HCT116 (cell line): ENCODE measurements at places on chromosomes 1 and 21.

DNA sequence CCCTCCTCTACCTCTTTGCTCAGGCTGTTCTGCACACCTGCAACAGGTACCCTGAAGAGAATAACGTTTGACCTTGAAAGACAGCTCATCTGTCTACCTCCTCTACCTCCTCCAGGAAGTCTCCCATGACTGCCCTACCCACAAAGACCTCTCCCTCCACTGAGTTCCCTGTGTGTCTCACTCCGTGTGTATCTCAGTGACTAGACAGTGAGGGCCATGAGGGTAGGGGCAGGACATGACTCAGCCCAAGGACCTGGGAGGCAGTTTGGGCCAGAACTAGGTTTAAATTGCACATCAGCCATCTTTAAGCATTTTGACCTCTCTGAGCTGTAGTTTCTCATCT, 32.0 kb upstream of the LRP8 start:
- H3K27ac ChIP-seq: no peak overlapping the region
- H3K4me1 ChIP-seq: no peaks in the 10 kb centered on the region
- DNase-seq: no peak
- no peak overlapping the region for H3K4me3 ChIP-seq
- H3K36me3 ChIP-seq: no peaks in the 10 kb centered on the region

- no peaks in the 10 kb centered on the region for H3K27me3 ChIP-seq
- no peak overlapping the region for H3K27ac ChIP-seq
- DNase-seq: no peak
Observed at GRCh38 chr1:198889101-198889500, 250.3 kb downstream of the PTPRC start.

DNA sequence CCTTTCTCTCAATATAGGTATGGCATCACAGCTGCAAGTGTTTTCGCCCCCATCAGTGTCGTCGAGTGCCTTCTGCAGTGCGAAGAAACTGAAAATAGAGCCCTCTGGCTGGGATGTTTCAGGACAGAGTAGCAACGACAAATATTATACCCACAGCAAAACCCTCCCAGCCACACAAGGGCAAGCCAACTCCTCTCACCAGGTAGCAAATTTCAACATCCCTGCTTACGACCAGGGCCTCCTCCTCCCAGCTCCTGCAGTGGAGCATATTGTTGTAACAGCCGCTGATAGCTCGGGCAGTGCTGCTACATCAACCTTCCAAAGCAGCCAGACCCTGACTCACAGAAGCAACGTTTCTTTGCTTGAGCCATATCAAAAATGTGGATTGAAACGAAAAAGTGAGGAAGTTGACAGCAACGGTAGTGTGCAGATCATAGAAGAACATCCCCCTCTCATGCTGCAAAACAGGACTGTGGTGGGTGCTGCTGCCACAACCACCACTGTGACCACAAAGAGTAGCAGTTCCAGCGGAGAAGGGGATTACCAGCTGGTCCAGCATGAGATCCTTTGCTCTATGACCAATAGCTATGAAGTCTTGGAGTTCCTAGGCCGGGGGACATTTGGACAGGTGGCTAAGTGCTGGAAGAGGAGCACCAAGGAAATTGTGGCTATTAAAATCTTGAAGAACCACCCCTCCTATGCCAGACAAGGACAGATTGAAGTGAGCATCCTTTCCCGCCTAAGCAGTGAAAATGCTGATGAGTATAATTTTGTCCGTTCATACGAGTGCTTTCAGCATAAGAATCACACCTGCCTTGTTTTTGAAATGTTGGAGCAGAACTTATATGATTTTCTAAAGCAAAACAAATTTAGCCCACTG, 11.5 kb downstream of the HIPK1 start:
- H3K27ac ChIP-seq: no peak overlapping the region
- no peak for DNase-seq
- peaks cover 11% of the 10 kb centered on the region for H3K36me3 ChIP-seq
- H3K27me3 ChIP-seq: no peaks in the 10 kb centered on the region
- H3K4me1 ChIP-seq: no peaks in the 10 kb centered on the region

DNA sequence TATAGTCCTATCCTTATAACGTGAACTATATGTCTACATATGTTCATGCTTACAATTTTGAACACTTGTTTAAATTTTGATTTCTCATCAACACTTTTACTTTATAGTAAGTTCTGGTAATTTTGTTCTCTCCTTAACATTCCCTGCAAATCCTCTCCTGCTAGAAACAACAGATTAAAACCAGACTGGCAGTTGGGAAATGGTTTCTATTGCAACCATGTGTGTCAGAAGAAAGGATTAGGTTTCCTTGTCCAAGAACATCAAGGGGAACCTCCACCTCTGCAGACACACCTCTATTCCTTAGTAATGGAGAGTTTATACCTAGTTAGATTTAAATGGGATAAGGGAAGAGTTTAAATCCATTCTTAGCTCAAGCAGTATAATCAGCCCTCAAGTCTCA, 3.3 kb upstream of the WARS2 start:
- peaks cover 6% of the 10 kb centered on the region; the same call in 1 of the 2 replicates for H3K4me1 ChIP-seq
- no peak for DNase-seq
- no peak overlapping the region for H3K4me3 ChIP-seq
- H3K27me3 ChIP-seq: no peaks in the 10 kb centered on the region

GRCh38 chr1:14189381-14189780, 409.1 kb upstream of the KAZN start:
- H3K4me3 ChIP-seq: no peak overlapping the region
- no peak for DNase-seq
- no peaks in the 10 kb centered on the region for H3K36me3 ChIP-seq
- H3K27me3 ChIP-seq: peaks cover 9% of the 10 kb centered on the region
- H3K4me1 ChIP-seq: no peaks in the 10 kb centered on the region
- no peak overlapping the region for H3K27ac ChIP-seq

DNA sequence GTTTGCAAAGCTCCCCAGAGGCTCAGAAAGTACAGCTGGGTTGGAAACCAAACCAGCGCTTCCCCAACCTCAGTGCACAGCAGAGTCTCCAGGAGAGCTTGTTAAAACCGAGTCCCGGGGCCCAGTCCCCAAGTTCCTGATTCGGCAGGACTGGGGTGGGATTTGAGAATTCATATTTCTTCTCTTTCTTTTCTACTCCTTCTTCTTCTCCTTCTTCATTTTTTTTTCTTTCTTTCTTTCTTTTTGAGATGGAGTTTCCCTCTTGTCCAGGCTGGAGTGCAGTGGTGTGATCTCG, 136.8 kb downstream of the PGBD5 start:
- H3K36me3 ChIP-seq: no peaks in the 10 kb centered on the region
- no peak for DNase-seq
- H3K27ac ChIP-seq: no peak overlapping the region
- H3K4me3 ChIP-seq: no peak overlapping the region

DNA sequence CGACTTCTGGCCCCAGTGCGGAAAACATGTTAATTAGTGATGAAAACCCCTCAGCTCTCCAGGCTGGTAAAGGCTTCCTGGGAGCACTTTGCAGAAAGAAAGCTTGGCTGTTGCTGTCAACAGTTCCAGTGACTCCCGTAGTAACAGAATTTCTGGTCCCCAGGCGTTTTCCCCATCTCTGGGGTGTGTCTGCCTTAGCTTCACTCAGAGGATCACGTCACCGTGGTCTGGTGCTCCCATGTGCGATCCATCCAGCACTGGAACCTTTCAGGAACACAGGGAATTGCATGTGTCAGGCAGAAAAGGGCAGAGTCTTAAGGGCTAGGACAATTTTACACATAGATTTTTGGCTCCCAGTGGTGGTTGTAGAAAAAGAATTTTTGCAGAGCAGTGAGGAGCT, 470.4 kb upstream of the USP24 start:
- no peaks in the 10 kb centered on the region for H3K36me3 ChIP-seq
- no peak for DNase-seq
- H3K27me3 ChIP-seq: no peaks in the 10 kb centered on the region
- no peaks in the 10 kb centered on the region for H3K4me1 ChIP-seq

DNA sequence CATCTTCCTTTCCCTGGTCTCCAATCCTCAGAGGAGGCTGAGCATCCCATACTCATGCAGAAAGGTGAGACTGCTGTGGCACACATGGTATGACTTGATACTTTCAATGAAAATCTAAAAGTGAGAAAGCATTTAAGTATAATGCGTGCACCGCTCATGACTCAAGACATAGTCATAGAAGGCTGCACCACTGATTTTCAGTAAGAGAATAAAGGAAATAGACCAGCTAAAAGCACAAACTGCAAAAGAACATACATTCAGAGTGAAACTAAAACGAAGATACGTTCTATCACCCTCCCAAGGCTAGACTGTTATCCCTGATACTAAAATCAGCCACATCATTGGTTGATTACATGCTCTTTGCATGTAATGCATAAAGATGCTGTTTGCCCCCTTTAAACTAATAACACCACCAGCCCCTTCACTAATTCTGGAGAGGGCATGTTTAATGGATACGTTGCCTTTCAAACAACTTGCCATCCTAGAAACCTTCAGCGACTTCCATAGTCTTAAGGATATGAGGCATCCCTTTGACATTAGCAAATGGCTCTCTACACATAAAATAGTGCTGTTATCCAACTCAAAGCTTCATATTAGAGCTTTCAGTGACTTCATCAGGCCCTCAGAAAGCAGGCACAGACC, 2.1 kb downstream of the PLD5 start:
- DNase-seq: no peak
- no peaks in the 10 kb centered on the region for H3K36me3 ChIP-seq
- H3K4me1 ChIP-seq: no peaks in the 10 kb centered on the region
- no peak overlapping the region for H3K27ac ChIP-seq
- no peaks in the 10 kb centered on the region for H3K27me3 ChIP-seq
